ENCODE measurements at places on chromosomes 5 and 9.
A peak's percentile ranks its signal among the peaks of the same experiment; 100 is the strongest.

DNA sequence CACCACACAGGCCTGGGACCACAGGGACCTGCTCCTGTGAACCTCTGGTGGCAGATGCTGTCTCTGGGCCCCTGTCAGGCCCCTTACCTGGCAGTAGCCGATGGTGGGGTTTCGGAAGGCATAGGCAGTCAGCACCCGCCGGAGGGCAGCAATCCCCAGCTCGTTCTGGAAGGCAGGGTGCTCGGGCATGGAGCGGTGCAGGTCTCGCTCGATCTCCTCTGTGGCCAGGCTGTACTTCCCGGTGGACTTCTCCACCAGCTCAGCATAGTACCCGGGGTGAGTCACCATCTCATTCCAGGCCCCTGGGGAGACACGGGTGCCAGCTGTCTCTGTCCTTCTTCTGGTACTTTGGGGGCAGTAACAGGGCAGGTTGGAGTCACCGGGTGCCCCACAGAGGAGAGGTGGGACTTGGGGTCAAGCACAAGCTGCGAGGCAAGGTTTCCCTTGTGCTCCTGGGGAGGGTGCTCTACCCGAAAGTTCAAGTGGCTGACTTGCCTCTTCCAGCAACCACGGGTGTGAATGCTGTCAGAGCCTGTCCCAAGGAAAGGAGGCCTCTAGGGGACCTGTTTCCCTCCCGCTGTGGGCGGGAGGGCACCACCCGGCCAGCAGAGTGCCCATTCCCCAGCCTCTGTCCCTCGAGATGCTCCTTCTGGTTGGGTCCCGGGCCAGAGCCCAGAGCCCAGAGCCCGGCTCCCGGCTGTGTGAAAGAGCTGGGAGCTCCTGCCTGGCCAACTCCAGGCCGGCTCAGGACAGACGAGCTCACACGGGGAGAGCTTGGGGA is 19.8 kb upstream of the MRNIP start:
- H3K4me1 ChIP-seq = peaks cover 3% of the 10 kb centered on the region
- H3K4me3 ChIP-seq = no peak overlapping the region
- H3K27me3 ChIP-seq = no peaks in the 10 kb centered on the region
- no peak overlapping the region for H3K27ac ChIP-seq

DNA sequence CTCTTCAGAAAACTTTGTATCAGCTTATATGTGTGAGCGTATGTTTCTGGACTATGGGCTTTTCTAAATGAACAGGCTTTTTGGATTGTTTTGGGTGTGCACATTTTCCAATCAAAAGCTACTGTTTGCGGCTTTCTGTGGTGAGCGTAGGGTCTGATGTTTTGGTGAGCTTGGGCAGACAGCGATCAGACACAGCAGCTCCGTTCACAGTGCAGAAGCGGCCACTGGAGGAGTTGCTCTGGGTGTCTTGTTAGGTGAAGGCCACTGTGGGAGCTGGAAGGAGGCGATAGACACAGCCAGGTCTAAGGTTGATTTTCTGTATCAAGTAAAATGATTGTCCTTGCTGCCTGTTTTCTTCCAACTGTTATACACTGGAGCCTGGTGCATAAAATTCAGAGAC is 11.1 kb downstream of the PRRC2B start:
- H3K27me3 ChIP-seq = no peaks in the 10 kb centered on the region
- H3K36me3 ChIP-seq = no peaks in the 10 kb centered on the region
- peak overlapping the region; percentile 69 for H3K4me3 ChIP-seq
- H3K4me1 ChIP-seq = peaks cover 59% of the 10 kb centered on the region

DNA sequence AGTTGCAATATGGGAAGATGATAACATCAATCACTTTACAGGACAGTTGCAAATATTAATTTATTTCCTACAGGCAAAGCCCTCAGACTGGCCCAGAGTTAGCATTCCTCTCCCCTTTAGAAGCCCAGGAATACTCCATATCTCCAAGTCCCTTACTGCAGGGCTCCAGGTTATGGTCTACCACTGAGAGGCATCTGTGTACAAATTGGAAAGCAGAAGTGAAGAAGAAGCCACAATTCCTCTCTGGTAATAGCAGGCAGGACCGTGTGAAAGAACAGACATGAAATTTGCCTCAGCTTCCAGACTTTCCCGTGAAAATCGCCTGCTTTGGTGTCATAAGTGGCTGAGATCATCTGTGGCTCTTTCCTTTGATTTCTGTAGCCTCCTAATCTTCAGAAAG is 289.6 kb downstream of the GLIS3 start:
- no peaks in the 10 kb centered on the region for H3K27me3 ChIP-seq
- H3K4me3 ChIP-seq = no peak overlapping the region
- H3K36me3 ChIP-seq = no peaks in the 10 kb centered on the region
- no peak overlapping the region for H3K27ac ChIP-seq
- no peaks in the 10 kb centered on the region for H3K4me1 ChIP-seq

GRCh38 chr5:65926893-65927292 is 518 bp downstream of the ERBIN start:
- H3K36me3 ChIP-seq = no peaks in the 10 kb centered on the region
- no peaks in the 10 kb centered on the region for H3K27me3 ChIP-seq
- H3K4me3 ChIP-seq = peak overlapping the region; percentile 98
- H3K27ac ChIP-seq = peak overlapping the region; percentile 95
- H3K4me1 ChIP-seq = peaks cover 23% of the 10 kb centered on the region
